ENCODE measurements at places on chromosomes 6 and 20.

GRCh38 chr6:118419448-118420394 lies 128.4 kb upstream of the PLN start:
- no peak for DNase-seq

DNA sequence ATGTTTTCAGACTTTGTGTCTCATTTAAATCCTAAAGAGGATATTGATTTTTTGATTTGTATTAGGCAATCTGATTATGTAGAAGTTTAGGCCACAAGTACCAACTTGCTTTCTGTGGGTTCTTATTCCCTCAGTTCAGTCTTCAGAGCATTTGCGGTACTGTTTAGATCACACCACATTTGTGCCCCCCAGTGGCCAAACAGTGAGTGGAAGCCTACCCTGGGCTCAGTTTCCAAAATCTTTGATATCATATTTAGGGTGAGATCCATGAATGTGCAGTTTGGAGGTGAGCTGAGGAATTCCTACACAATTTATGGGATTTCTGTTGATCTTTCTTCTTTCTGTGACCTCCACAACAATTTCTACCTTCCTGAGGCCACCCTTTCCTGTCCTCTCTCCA lies 92.3 kb upstream of the FUT9 start:
- DNase-seq: no peak

DNA sequence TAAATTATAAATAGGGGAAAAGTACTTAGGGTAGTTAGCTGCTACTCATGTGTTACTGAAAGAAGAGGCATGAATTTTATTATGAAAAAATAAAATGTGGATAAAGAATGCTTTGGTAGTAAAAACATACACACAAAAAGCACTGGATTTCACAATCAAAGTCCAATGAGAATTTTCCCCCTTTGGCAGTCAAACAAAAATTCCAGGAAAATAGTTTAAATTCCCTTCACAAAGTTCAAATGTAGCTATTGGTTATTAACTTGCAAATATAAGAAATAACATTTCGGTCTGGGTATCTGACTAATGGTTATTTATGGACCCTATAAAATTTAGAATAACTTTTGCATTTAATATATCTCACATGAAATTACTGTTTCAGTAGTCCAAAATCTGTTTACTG lies 210.4 kb downstream of the FOXC1 start:
- DNase-seq: no peak

DNA sequence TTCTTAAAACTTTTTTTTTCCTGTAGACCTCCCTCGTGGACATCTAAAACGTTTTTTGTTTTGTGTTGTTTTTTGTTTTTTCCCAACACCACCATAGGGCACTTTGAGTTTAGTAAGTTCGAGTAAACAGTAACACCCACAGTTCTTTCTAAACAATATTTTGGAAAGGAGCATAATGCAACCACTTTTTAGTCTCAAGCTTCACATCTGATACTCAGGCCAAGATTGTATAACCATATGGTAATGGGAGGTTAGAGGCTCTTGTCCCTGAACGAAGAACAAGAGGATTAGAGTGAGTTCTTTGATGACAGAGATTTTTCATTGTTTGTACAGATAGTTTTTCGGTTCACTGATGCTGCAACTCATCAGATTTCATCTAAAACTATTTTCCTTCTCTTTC lies 144.6 kb downstream of the MTHFD1L start:
- DNase-seq: no peak

- no peak for DNase-seq
Observed at GRCh38 chr6:72084992-72085569, 198.7 kb downstream of the RIMS1 start.

DNA sequence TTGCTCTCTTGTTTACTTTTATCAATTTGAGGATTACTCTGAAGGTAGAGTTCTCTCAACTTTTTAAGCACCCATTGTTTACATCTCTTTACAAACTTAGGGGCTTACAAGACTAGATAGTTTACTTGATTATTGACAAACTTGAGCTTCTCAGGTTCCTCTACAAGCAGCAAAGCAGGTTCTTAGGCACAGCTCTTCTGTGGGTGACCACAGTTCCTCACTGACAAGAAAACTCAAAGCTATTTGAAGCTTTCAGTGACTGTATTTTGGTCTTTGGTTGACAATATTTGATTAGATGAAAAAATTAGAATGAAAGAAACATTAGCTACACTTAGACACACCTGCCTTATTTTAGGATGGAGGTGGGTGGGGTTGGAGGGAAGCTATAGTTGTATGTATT lies 327.3 kb upstream of the RUNX2 start:
- DNase-seq: no peak

GRCh38 chr6:22717915-22718314 lies 148.5 kb downstream of the HDGFL1 start:
- DNase-seq: peak; percentile 30

DNA sequence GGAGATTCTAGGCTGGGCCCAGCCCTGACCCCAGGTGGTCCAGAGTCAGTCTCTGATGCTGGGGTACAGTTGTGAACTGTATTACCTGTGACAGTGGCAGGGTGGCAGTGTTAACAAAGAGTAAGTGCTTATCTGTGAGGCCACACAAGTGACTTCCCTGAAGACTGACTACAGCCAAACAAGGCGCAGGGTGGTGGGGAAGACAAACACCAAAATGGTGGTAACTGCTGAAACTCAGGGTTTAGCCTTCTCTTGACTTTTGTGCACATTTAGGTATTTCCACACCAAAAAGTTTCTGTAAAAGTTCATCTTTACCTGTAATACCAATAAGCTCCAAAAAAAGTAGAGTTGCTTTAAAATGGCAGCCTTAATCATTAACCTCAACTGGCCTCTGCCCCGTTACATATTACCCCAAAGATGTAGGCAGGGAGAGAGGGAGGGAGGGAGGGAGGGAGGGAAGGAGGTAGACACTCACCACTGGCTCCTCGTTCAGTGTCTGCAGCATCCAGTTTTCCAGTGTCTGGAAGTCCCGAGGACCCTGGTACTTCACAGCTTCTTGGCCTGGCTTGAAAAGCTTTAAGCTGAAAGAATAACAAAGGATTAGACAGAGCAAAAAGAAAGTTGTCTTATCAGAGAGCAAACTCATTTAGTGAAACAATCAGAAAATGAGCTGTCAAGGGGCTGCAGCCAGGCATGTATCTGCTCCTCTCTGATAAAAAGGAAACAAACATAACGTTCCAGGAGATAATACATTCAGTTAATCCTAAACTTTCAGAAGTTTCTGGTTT lies 11.3 kb downstream of the TXNDC5 start:
- DNase-seq: no peak

DNA sequence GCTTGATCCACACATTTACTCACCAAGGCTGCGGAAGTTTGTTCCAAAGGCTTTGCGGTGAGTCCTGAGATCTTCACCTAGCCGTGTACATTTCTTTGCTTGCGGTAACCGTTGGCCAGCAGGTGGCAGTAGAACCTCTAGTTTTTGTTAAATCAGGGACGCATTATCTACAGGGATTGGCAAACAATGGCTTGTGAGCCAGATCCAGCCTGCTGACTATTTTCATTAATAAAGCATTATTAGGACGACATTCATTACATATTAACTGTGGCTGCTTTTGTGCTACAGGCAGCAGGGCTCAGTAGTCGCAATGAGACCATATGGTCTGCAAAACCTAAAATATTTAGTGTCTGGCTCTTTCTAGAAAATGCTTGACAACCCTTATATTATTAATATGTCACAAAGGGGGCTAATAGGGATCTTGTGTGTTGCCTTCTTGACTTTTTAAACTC lies 174.1 kb downstream of the DOK5 start:
- DNase-seq: peak; percentile 56

GRCh38 chr20:23179766-23180403 lies 93.8 kb upstream of the CD93 start:
- no peak for DNase-seq

GRCh38 chr6:25180630-25181349 lies 98.4 kb upstream of the CARMIL1 start:
- no peak for DNase-seq

- no peak for DNase-seq
Observed at GRCh38 chr6:7680393-7681075, 45.4 kb upstream of the BMP6 start.

DNA sequence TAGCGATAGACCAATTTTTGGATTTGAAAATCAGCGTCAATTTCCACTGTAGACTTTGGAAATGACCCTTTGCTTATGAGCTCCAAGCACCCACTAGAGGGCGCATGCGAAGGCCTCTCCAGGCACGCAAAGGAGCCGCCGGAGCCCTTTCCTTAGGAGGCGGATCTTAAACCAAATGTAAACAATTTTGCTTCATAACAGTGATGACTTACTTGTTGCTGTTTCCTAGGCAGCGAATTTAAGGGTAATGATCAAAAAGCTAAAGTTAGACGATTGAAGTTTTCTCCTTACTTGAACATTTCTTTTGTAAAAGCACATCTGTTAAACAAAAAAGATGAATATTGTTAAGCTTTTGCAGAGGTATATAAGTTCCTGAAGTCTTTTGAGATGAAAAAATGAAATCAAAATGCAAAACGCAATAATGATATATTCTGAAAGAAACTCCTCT lies 29.2 kb upstream of the EXOC2 start:
- DNase-seq: peak; percentile 46

GRCh38 chr6:42482174-42482573 lies 30.4 kb upstream of the TRERF1 start:
- no peak for DNase-seq

- no peak for DNase-seq
Observed at GRCh38 chr20:41316051-41316450, 1.5 kb downstream of the ZHX3 start.

DNA sequence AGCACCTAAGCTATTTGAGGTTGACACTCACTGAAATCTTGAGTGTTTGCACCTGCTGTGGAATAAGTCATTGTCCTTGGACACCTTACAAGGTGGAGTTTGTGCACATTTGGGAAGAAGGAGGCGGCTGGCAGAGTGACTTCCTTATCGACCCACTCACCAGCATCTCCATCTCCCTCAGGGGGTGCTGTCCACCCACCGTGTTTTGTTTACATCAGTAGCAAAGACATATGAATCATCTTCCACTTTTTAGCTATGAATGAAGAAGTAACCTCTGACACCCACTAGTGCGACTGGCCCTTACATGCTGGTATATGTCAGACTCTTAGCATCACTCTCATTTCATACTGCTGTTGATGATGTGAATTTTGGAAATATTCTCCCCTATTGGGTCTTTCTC lies 119.5 kb upstream of the SGK1 start:
- DNase-seq: no peak

DNA sequence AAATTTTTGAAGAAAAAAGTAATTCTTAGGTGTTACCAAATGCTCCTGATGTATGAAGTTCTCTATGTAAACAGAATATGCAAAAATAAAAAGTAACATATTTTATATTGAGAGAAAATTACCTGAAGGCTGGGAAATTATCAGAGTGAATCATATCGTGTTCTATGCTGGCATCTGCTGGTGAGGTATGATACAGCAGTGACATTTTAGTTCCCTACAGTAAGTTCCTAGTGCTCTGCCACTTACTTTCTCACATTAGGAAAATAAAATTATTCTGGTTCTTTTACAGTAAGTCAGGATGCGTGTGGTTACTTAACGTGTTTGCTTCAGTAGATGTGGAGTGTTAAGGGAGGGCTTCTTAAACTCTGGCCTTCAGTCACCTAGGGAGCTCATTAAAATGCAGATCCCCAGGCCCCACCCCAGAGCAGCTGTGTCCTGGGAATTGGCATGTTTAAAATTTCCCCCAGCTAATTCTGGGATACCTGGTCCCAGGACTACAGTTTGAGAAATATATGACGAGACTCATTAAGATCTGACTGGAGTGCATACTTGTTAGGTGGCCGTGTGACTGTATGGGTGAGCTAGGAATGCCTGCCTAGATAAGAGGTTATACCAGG lies 3.2 kb downstream of the ACTR5 start:
- DNase-seq: peak; percentile 37

DNA sequence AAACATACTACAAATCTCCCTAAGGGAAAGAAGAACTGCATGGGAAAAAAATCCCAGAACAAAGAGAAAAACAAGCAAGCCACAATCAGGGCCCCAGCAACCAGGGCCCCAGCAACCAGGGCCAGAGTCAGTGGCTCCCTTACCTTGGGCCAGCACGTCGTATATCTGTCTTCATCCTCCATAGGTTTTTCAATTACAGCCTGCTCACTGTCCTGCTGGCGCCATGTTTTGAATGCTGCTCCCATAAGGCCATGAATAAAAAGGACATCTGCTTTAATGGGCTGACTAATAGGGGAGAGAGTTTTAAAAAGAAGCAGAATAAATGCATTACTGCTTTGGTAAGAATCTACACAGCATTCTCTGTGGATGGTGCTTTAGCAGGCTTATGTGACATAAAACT lies 49.2 kb downstream of the SERAC1 start:
- DNase-seq: peak; percentile 6

DNA sequence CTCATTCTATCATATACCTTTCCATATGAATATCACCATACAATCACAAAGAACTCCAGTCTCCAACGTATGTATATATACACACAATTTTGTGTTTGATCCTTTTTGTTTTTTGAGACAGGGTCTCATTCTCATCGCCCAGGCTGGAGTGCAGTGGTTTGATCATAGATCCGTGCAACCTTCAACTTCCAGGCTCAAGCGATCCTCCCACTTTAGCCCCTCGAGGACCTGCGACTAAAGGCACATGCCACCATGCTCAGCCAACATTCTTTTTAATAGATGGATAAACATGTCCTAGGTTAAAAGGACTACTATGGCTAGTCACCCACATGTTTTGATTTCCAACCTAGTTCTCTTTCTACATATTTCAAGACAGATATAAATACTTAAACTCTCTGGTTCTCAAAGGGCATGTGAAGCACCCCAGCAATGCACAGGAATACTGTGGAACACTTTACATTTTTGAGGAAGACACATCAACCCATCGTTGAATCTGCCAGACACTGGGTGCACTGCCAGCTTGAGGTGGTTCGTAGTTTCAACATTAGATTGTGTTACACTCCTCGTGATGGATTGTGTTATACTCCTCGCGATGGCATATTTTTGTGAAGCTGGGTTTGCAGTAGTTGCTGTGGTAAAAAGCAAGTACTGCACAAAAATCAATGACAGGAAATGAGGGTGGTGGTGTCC lies 40.4 kb downstream of the CSNK2A1 start:
- DNase-seq: no peak

GRCh38 chr6:23097566-23097965 lies 528.2 kb downstream of the HDGFL1 start:
- no peak for DNase-seq

DNA sequence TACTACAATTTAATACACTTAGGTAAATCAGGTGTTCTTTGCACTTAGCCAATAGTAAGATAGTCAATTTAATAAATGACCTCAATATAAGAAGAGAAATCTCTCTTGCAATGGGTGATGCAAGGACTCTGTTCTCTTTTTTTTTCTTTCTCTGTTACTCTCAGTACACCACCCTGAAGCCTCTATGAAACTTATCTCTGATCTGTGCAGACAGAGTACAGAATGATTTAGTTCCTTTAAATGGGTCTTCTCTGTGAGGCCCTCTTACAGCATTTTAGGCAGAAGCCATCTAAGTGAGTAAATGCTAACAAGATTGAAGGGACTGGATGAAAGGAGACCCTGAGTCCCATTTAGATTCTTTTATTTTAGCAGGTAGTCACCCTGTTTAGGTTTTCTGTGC lies 312.8 kb downstream of the RFPL4B start:
- no peak for DNase-seq

GRCh38 chr20:31722257-31723068 lies at the start of gene BCL2L1:
Gene BCL2L1, minus strand, starts transcription at chr20:31722868. Its CDS starts 650 bp downstream, at chr20:31722218.
- peak; percentile 60 for DNase-seq
